Mesothelial cell of epicardium (in vitro differentiated cells): ENCODE measurements at places on chromosomes 1 and 21. TPM values are rescaled to one million over a fixed set of nuclear protein-coding genes. Genes with fewer than 3 reads are reported as not detected.

GRCh38 chr1:211487672-211488208, 4.2 kb downstream of the RD3 start:
- no peaks in the 10 kb centered on the region for H3K36me3 ChIP-seq
- H3K27me3 ChIP-seq = no peaks in the 10 kb centered on the region
- H3K4me3 ChIP-seq = no peak overlapping the region
- no peak for DNase-seq
- H3K4me1 ChIP-seq = peaks cover 17% of the 10 kb centered on the region
- H3K27ac ChIP-seq = no peak overlapping the region

GRCh38 chr1:94753171-94753972, 66.8 kb upstream of the SLC44A3 start:
- no peak for DNase-seq
- no peaks in the 10 kb centered on the region for H3K27me3 ChIP-seq
- H3K4me3 ChIP-seq = no peak overlapping the region

- peak overlapping the region; percentile 99 for H3K4me3 ChIP-seq
- peaks cover 56% of the 10 kb centered on the region for H3K4me1 ChIP-seq
- no peaks in the 10 kb centered on the region for H3K36me3 ChIP-seq
- no peaks in the 10 kb centered on the region for H3K27me3 ChIP-seq
- peak; percentile 74 for DNase-seq
Measured at GRCh38 chr1:225653463-225654276, 747 bp upstream of the ENAH start.

DNA sequence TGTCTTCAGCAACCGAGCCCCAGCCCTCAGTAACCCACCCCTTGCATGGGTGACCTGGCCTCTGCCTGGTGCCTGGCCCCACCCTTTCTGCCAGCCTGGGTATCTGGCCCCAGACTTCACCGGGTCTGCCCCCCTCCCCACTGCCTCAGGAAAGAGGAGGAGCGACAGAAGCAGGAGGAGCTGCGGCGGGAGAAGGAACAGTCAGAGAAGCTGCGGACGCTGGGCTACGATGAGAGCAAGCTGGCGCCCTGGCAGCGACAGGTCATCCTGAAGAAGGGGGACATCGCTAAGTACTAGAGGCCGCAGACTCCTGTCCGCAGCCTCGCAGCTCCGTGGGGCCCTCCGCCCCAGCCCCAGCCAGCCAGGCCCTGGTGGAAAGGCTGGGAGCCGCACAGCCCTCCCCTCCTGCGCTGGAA, 6.1 kb downstream of the TNFRSF25 start:
- no peaks in the 10 kb centered on the region for H3K27me3 ChIP-seq
- no peak overlapping the region for H3K27ac ChIP-seq
- H3K4me1 ChIP-seq = peaks cover 14% of the 10 kb centered on the region
- DNase-seq = no peak

DNA sequence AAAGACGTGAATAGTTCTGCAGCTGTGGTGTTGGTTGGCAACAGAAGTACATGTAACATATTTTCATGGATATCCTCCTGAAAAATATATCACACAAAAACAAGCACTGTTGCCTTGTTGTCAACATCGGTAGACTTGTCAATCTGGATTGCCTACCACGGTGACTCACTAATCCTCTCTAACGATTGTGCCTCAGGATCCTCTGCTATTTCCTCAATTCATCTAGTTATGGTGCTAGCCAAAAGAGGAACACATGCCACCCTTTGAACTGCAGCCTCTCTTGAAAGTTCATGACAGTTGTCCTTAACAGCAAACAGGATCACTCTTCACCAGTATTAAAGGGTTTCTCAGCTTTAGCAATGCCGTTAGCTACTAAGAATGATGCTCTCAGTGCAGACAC, 25.7 kb downstream of the RASAL2 start:
- H3K27me3 ChIP-seq = no peaks in the 10 kb centered on the region
- H3K4me1 ChIP-seq = peaks cover 15% of the 10 kb centered on the region
- no peak overlapping the region for H3K27ac ChIP-seq
- H3K4me3 ChIP-seq = no peak overlapping the region

Gene LRRC39
- 1.7 to 2.0 TPM (median 1.9 TPM) in 3 replicates for total RNA-seq

Gene TSEN15
- total RNA-seq = 28.7 to 32.8 TPM (median 31.4 TPM) in 3 replicates

Gene AJAP1
- total RNA-seq = 2.2 to 2.4 TPM (median 2.2 TPM) in 3 replicates
